SJCRH30 (cell line): ENCODE measurements at places on chromosomes 2 and 18. TPM values are rescaled to one million over a fixed set of nuclear protein-coding genes. Genes with fewer than 3 reads are reported as not detected.
A peak's percentile ranks its signal among the peaks of the same experiment; 100 is the strongest.

GRCh38 chr2:219664944-219665343, 37.5 kb downstream of the SLC4A3 start:
- no peak overlapping the region for H3K27ac ChIP-seq
- H3K4me3 ChIP-seq: no peak overlapping the region
- peak; percentile 24 for DNase-seq
- no peaks in the 10 kb centered on the region; the same call in 1 of the 2 replicates for H3K27me3 ChIP-seq
- no peaks in the 10 kb centered on the region for H3K4me1 ChIP-seq
- no peaks in the 10 kb centered on the region for H3K36me3 ChIP-seq

GRCh38 chr2:199409759-199410529, 47.8 kb downstream of the SATB2 start:
- H3K27me3 ChIP-seq: no peaks in the 10 kb centered on the region
- H3K36me3 ChIP-seq: peaks cover 2% of the 10 kb centered on the region; the same call in 1 of the 2 replicates

- no peak overlapping the region for H3K4me3 ChIP-seq
- H3K27ac ChIP-seq: no peak overlapping the region
- H3K4me1 ChIP-seq: no peaks in the 10 kb centered on the region
- DNase-seq: no peak
- H3K27me3 ChIP-seq: no peaks in the 10 kb centered on the region
Measured at GRCh38 chr2:114113518-114113917, 223.6 kb downstream of the ACTR3 start.

DNA sequence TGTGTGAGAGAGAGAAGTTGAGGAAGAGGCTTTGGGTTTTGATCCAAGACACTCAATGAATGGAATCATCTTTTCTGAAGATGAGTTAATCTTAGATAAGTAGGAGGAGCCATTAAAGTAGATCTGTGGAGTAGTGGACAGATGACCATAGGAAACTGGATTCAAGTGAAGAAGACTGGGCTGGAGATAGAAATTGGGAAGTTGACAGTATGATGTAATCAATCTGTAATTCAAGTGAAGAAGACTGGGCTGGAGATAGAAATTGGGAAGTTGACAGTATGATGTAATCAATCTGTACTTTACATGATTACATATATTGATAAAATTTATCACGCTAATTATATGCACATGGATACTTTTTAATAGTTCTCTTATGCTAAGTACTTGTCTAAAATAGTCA, 92.8 kb downstream of the PHLPP1 start:
- no peak for DNase-seq
- no peak overlapping the region for H3K4me3 ChIP-seq
- no peaks in the 10 kb centered on the region for H3K36me3 ChIP-seq
- no peak overlapping the region for H3K27ac ChIP-seq
- no peaks in the 10 kb centered on the region for H3K4me1 ChIP-seq

DNA sequence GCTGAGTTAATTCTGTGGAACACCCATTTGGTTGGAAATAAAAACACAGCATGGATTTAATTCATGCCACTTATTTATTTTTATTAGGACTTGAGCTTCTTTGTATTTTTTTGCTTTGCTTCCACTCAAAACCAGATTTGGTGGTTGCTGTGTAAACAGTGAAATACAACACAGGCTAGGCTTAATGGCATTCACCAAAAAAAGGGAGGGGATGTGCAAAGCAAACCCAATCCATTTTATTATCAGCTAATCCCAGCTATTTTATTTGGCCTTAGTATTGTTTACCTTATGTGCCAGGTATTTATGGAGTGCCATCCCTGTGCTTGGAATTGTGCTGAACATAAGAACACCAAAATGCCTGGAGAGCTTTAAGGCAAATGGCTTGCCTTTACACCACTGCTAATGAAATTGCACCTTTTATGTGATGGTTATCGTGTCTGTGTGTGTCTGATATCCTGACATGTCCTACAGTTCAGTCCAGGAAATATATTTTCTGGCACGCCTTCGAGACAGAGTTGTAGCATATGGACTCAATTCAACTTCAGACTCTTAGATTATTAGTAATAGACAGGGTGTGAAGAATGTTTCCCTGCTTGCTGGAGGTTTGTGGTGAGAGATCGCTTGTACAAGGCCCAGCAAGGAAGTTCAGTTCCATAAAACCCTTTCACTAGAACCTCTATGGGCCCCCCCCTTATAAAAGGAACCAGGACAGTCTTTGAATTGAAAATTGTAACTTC, 99.6 kb downstream of the PRPF40A start:
- DNase-seq: no peak
- no peaks in the 10 kb centered on the region for H3K36me3 ChIP-seq
- H3K4me1 ChIP-seq: no peaks in the 10 kb centered on the region
- no peaks in the 10 kb centered on the region for H3K27me3 ChIP-seq
- H3K4me3 ChIP-seq: no peak overlapping the region

GRCh38 chr2:216477283-216478035, 21.2 kb upstream of the RPL37A start:
- no peak overlapping the region for H3K4me3 ChIP-seq
- peak overlapping the region; percentile 18; the same call in 1 of the 2 replicates for H3K27ac ChIP-seq
- no peaks in the 10 kb centered on the region; the same call in 1 of the 2 replicates for H3K36me3 ChIP-seq
- H3K4me1 ChIP-seq: peaks cover 4% of the 10 kb centered on the region
- no peak for DNase-seq

GRCh38 chr2:219967247-219968245, 340.1 kb downstream of the SLC4A3 start:
- no peak overlapping the region for H3K4me3 ChIP-seq
- no peaks in the 10 kb centered on the region for H3K36me3 ChIP-seq
- no peak for DNase-seq
- H3K27ac ChIP-seq: no peak overlapping the region
- H3K4me1 ChIP-seq: no peaks in the 10 kb centered on the region
- no peaks in the 10 kb centered on the region for H3K27me3 ChIP-seq

GRCh38 chr2:160583146-160583535, 89.5 kb upstream of the RBMS1 start:
- no peaks in the 10 kb centered on the region for H3K36me3 ChIP-seq
- H3K27ac ChIP-seq: peak overlapping the region; percentile 49; the same call in 1 of the 2 replicates
- no peak overlapping the region for H3K4me3 ChIP-seq
- peak; percentile 6 for DNase-seq
- peaks cover 15% of the 10 kb centered on the region for H3K4me1 ChIP-seq
- H3K27me3 ChIP-seq: no peaks in the 10 kb centered on the region

DNA sequence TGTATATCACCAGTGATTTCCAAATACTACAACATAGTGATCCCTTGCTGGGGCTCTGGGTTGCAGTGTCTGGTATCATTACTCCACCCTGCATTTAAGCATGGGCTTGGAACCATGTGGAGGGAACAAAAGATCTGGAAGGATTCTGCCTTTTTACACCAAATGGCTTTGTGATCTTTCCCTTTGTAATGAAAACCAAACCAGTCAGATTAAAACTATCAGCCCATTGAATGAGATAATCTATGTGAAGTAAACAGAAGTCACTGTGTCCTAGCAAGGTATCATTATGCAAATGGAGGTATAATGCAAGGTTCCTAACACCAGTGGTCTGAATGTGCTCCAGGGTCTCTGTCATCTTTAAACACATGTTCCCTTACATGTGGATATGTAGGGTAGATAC, 474.7 kb upstream of the TNP1 start:
- H3K4me3 ChIP-seq: no peak overlapping the region
- no peak overlapping the region for H3K27ac ChIP-seq
- peaks cover 29% of the 10 kb centered on the region for H3K4me1 ChIP-seq
- no peak for DNase-seq
- no peaks in the 10 kb centered on the region for H3K27me3 ChIP-seq

DNA sequence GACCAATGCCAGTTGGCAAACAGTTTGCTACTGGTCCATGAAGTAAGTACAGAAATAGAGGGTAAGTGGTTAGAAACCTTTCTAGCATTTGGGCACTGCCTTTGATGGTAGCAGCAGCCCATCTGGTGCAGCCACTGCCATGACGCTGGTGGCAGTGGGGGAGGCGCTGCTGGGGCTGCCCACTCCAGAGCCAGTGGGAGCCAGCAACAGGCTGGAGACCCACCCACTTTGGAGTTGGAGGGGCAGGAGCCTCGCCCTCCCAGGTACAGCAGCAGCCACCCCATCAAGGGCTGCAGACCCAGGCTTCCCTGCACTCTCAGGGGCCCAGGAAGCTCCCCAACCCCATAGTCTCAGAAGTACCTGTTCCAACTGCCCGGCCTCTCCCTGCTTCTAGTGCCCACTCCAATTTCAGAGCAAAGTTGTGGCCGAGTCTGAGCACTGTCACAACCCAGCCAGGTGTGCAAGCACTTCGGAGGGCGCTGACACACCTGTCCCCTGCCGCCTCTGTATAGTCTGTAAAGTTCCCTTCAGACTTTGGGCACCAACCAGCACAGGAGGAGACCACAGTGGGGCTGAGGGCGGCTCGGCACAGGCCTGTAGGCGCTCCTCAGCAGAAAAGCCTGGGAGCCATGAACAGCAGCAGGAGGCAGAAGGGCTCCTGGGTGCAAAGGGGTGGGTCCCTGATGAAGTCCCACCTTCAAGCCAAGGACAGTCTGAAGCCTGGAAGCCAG, 125.6 kb upstream of the CCDC150 start:
- no peaks in the 10 kb centered on the region for H3K4me1 ChIP-seq
- no peak overlapping the region for H3K4me3 ChIP-seq
- no peaks in the 10 kb centered on the region for H3K27me3 ChIP-seq
- H3K27ac ChIP-seq: no peak overlapping the region

DNA sequence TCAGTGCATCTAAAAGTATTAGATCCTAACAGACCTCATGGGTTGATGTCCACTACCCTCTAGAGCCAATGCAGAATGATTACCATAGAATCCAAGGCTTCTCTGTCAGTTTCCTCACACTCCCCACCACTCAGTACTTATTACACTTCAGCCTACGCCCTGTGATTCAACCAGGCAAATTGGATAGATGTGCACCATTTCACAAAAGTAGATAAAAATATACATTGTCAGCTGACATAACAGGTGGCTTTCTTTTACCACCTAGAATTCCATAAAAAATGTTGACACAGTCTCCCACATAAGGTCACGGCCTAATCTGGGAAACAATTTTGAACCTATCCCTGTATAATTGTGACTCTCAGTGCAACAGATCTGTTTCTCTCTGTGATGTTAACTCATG, 144.9 kb downstream of the CERS6 start:
- H3K36me3 ChIP-seq: no peaks in the 10 kb centered on the region
- no peak overlapping the region for H3K4me3 ChIP-seq
- no peak overlapping the region for H3K27ac ChIP-seq
- DNase-seq: no peak
- peaks cover 8% of the 10 kb centered on the region for H3K4me1 ChIP-seq

DNA sequence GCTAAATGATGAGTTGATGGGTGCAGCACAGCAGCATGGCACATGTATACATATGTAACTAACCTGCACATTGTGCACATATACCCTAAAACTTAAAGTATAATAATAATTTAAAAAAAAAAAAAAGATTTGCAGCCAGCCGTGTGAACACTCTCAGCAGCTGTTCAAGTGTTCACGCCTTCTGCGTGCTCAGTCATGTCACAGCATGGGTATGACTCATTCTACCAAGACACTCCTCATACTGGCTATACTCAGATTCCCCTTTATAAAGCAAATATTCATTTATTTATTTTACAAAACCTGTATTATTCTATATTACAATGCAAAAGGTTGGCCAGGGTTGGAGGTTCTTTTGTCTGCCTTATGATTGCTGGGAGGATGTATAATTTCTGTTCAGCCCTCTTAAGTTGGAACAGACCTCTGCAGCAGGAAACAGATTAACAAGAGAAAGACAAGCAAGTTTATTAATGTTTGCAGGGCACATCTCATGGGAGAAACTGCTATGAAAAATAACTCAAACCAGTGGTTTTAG, 1230.6 kb upstream of the CHAC2 start:
- no peak overlapping the region for H3K4me3 ChIP-seq
- DNase-seq: peak; percentile 24

- H3K4me3 ChIP-seq: no peak overlapping the region
- H3K27ac ChIP-seq: no peak overlapping the region
- no peaks in the 10 kb centered on the region for H3K36me3 ChIP-seq
- no peaks in the 10 kb centered on the region for H3K27me3 ChIP-seq
- H3K4me1 ChIP-seq: no peaks in the 10 kb centered on the region
- no peak for DNase-seq
Measured at GRCh38 chr2:100581277-100581612, 18.5 kb downstream of the PDCL3 start.

- H3K36me3 ChIP-seq: no peaks in the 10 kb centered on the region
- no peak for DNase-seq
- no peak overlapping the region for H3K27ac ChIP-seq
- no peaks in the 10 kb centered on the region for H3K27me3 ChIP-seq
- H3K4me3 ChIP-seq: no peak overlapping the region
- H3K4me1 ChIP-seq: no peaks in the 10 kb centered on the region
Measured at GRCh38 chr2:169178804-169179390, 109.5 kb downstream of the DHRS9 start.

DNA sequence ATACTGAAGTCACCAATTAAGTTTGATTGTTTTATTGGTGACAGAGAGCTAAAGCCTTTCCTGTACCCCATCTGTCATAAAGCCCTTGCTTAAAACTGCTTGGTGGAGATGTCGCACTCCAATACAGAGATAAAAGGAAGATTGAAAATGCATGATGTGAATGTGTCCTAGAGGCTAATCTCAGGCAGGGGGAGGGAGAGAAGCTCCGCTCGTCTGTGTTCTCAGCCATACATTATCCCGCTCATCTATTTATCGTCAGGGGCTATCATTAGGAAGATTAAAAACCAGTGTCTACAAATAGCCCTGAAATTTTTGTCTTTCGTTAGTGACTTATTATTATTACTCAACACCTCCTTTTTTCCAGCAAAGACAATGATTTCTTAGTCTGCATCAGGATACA, 110.3 kb downstream of the CMPK2 start:
- no peak overlapping the region for H3K4me3 ChIP-seq
- no peaks in the 10 kb centered on the region for H3K4me1 ChIP-seq
- no peak for DNase-seq
- H3K27ac ChIP-seq: no peak overlapping the region
- no peaks in the 10 kb centered on the region for H3K36me3 ChIP-seq

- no peaks in the 10 kb centered on the region for H3K36me3 ChIP-seq
- H3K27me3 ChIP-seq: peaks cover 3% of the 10 kb centered on the region; the same call in 1 of the 2 replicates
- DNase-seq: no peak
- no peaks in the 10 kb centered on the region for H3K4me1 ChIP-seq
- no peak overlapping the region for H3K27ac ChIP-seq
Measured at GRCh38 chr2:67268797-67269196, 128.3 kb upstream of the ETAA1 start.

GRCh38 chr18:36675542-36675941, 153.3 kb downstream of the TPGS2 start:
- H3K4me1 ChIP-seq: no peaks in the 10 kb centered on the region
- DNase-seq: no peak

- no peak overlapping the region for H3K4me3 ChIP-seq
- H3K27me3 ChIP-seq: no peaks in the 10 kb centered on the region
- H3K4me1 ChIP-seq: no peaks in the 10 kb centered on the region
- no peak overlapping the region for H3K27ac ChIP-seq
Measured at GRCh38 chr18:3541549-3542386, 91.8 kb downstream of the TGIF1 start.

- H3K27me3 ChIP-seq: no peaks in the 10 kb centered on the region
- H3K4me3 ChIP-seq: no peak overlapping the region
- no peak for DNase-seq
- H3K27ac ChIP-seq: no peak overlapping the region
Measured at GRCh38 chr18:42527766-42528165, 572.7 kb downstream of the PIK3C3 start.

The IFIH1 gene
- total RNA-seq: not detected in 2 replicates

The POTEC gene
- total RNA-seq: not detected in 2 replicates

The MAP4K3 gene
- 44.4 and 66.7 TPM in 2 replicates for total RNA-seq

The VSNL1 gene
- not detected in 2 replicates for total RNA-seq

The RESP18 gene
- not detected in 2 replicates for total RNA-seq

The LYPD6B gene
- total RNA-seq: not detected in 2 replicates

The DPP4 gene
- 0.08 TPM in 1 of 2 replicates, not detected in the other for total RNA-seq
